ENCODE measurements at places on chromosomes 2 and 18.
A peak's percentile ranks its signal among the peaks of the same experiment; 100 is the strongest.

DNA sequence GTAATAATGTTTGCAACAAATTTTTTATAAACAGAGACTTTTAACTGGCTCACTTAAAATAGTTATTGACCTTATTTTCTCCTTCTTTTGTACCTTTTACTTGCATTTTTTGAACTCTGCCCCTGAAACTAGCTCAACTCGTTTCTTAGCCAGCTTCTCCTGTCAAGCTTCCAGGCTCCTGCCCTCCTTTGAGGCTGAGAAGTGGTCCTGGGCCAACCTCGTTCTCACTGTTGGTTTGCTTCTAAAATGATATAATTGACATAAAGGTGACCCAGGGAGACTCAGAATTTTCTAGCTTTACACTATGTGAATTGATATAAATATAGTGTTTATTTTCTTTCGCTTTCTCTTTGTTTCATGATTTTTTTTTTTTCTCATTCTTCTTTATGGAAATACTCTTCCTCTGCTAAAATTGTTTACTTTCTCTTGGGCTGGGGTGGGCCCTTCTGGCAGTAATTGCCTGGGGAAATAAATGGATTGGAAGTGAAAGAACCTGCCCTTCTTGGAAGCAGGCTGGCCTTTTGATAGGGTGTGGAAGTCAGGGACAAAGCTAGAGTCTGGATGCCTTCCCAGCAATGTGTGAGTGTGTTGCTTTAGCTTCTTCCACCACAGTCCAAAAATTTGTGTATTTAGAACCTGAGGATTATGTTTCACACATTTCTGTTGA, 30.7 kb downstream of the GPD2 start:
- DNase-seq: no peak

DNA sequence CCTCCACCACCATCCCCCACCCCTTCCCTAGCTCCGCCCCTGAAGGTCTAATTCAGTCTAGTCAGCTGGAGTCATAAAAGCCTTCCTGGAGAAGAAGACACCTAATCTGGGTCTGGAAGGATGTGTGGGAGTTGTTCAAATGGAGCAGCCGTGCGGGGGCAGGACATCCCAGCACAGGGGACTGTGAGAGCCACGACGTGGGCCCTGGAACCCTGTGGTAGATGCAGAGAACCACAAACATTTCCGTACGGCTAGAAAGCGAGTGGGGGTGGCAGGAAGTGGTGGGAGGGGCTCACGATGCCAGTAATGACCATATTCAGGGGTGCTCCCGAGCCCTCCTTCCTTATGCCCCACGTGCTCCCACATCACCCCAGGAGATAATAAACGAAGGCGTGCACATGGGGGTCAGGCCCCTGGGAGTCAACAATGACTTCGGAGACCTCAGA, 20.9 kb upstream of the COL6A3 start:
- DNase-seq: peak; percentile 74

GRCh38 chr18:23141104-23141999, 6.1 kb downstream of the CABLES1 start:
- no peak for DNase-seq

GRCh38 chr2:236754271-236754944, 184.8 kb downstream of the ACKR3 start:
- no peak for DNase-seq

GRCh38 chr18:57649556-57650500, 28.2 kb upstream of the NARS1 start:
- no peak for DNase-seq

DNA sequence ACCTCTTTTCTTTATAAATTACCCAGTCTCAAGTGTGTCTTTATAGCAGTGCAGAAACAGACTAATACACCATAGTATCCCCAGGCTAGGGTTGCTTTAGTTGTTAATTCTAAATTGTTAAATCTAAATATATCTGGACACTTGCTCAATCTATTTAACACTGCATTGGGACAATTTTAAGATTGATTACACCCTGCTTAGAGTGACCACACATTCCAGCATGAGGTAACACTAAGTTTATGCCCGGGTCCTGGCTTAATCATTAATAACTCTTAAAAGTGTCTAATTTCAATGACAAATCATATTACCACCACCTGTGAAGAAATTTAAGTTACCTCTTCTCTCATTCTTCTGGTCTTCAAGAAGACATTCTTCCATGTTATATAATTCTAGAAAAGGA, 131.4 kb downstream of the ZNF385B start:
- DNase-seq: no peak

GRCh38 chr2:219421323-219421722, 3.1 kb downstream of the DES start:
- DNase-seq: no peak

DNA sequence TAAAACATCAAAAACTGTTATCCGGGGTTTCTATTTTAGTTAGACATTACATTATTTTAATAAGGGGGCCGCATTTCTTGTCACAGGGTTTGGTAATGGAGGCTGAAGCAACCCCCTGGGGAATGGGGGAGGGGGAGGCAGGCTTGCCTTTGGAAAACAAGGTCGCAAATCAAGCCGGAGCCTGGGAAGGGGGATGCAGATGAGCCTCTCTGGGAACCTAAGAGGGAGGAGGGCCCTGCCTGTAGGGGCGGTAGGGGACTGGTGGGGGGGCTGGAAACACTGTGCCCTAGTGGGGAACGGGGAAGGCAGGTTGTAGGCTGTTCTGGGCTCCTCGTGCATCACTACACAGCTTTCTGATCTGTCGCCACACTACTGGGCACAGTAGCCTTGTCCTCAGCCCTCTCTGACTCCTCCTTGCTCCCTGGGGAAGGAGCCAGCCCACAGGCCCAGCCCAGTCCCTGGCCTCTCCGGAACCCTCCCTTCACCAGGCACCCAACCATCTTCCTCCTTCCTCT, 170.2 kb upstream of the SMAD2 start:
- DNase-seq: no peak

DNA sequence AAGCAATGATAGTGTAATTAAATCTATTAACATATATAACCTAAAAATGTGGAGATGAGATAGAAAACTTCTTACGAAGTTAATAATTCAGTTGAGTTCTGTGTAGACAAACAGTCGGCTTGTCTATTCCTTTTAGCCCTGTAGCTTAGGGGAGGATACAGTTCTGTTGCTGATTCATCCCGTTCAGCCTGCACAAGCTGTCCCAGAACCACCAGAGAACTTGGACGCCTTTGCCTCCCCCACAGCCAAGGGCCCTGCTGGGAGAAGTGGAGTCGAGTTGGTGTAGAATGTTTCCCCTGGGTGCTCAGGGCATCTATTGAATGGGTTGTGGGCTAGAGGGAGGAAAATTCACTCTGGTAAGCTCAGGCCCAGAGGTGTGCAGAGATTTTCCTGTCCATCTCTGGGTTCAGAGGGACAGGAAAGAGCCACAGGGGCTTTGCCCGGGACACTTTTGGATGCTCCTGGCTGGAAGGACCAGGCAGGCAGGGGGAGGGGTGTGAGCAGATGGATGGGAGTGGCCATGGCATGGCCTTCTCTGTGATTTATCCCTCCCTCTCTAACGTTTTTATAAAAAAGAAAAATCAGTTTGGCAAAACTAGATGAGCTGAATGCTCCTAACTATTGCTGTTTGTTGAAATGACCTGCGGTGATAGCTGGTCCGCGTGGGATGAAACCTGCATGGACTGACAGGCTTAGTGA, 42.8 kb upstream of the GALR1 start:
- DNase-seq: no peak

- DNase-seq: no peak
These were observed 12.9 kb upstream of the TFPI start for GRCh38 chr2:187567126-187567525.

DNA sequence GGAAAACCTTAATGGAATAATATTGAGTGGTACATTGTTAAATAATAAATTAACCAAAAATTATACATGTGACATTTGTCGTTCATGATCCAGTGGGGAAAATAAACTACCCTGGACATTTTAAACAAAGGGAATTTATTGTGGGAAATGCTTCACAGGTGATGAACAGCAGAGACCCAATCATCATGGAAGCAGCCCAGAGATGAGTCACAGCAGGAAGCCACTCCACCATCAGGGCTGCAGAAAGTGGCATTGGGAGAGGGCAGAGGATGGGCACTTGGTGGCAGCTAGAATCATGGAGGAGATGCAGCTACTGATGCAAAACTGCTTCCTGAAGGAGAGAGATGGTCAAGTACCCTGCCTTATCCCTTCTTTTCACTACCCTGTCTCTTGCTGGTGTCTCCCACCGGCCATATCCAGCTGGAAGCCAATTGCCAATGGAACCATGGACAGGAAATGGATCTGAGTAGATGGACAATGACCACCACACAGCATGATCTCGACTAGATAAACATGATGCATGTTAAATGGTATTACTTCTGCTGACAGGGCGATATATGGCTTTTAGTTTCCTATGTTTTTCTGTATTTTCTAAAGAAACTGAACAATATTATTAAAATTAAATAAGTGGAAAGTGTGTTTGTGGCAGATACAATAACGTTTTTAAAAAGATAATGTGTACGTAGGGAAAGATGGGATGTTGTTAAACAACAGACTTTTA, 139.8 kb downstream of the RPIA start:
- DNase-seq: no peak

- DNase-seq: no peak
These were observed 330.1 kb downstream of the TDRD15 start for GRCh38 chr2:21453723-21454450.

GRCh38 chr2:64605026-64605471, 48.7 kb downstream of the SERTAD2 start:
- no peak for DNase-seq

GRCh38 chr2:168215813-168216212, 31.6 kb downstream of the STK39 start:
- no peak for DNase-seq

- DNase-seq: no peak
These were observed 134.5 kb downstream of the CCBE1 start for GRCh38 chr18:59562751-59563150.
